Natural killer cell treated with Interleukin-12 subunit alpha and Interleukin-12 subunit beta and Interleukin-15 and Interleukin-18, amount 100 ng/mL, for 72 hours (primary cell): ENCODE measurements at places on chromosomes 7 and 10. TPM values are rescaled to one million over a fixed set of nuclear protein-coding genes. Genes with fewer than 3 reads are reported as not detected.

CDC123 gene
- total RNA-seq, result 167 TPM

CDC14C gene
- total RNA-seq, result not detected

SCART1 gene
- 2.0 TPM for total RNA-seq

KIAA1217 gene
- 1.0 TPM for total RNA-seq

NEUROG3 gene
- not detected for total RNA-seq

DNA sequence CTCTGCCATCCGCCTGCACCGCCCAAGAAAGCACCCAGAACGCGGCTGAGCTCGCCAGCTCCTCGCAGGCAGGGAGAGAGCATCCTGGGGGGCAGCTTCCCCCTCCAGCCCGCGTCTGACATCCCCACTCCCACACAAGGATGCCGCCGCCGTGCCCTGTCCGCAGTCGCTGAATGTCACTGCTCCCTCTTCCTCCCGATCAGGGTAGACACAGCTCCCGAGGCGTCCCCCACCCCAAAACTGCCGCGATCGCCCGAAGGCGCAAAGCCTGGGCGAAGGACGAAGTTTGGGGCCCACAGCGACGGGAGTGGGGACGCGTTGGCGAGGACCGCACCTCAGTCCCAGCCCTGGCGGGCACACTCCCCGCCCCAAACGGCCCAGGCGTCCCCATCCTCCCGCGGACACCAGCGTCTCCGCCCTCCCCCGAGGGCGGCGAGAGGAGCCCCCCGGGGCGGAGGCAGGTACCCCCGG lies 1.5 kb upstream of the KAT6B start:
- no peaks in the 10 kb centered on the region for H3K27me3 ChIP-seq
- peak; percentile 73 for DNase-seq
- peak overlapping the region; percentile 85 for H3K4me3 ChIP-seq
- H3K27ac ChIP-seq, result peak overlapping the region; percentile 55

- H3K4me1 ChIP-seq, result no peaks in the 10 kb centered on the region
- H3K27me3 ChIP-seq, result no peaks in the 10 kb centered on the region
- no peaks in the 10 kb centered on the region for H3K36me3 ChIP-seq
- H3K4me3 ChIP-seq, result no peak overlapping the region
Observed at GRCh38 chr10:51291961-51292360, 217.7 kb downstream of the PRKG1 start.

- H3K27ac ChIP-seq, result no peak overlapping the region
- no peaks in the 10 kb centered on the region for H3K27me3 ChIP-seq
- no peak overlapping the region for H3K4me3 ChIP-seq
- DNase-seq, result no peak
Observed at GRCh38 chr7:112213735-112214134, 7.2 kb downstream of the ZNF277 start.

- H3K4me3 ChIP-seq, result peak overlapping the region; percentile 90
- peaks cover 37% of the 10 kb centered on the region for H3K36me3 ChIP-seq
- DNase-seq, result peak; percentile 82
- no peaks in the 10 kb centered on the region for H3K27me3 ChIP-seq
Observed at GRCh38 chr10:1043532-1043995, 5.4 kb downstream of the IDI1 start.

DNA sequence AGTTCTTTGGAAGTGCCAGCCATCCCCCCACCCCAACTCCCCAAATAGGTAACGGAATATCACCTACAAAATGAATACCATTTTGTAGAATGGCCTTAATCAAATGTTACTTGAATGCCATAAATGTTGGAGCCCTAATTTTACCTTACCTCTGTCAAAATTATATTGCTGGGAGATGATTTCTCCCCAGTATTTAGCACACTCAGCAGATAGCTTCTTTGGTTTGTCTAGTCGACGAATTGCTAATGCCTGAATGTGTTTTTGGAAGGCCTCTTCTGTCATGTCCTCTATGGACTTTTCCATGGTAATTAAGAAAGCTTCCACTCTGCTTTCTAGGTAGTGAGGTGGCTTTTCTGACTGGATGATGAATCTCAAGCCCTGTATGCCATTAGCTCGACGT lies 110.3 kb downstream of the IDE start:
- H3K4me3 ChIP-seq, result no peak overlapping the region
- no peaks in the 10 kb centered on the region for H3K27me3 ChIP-seq
- no peak overlapping the region for H3K27ac ChIP-seq
- H3K4me1 ChIP-seq, result no peaks in the 10 kb centered on the region

DNA sequence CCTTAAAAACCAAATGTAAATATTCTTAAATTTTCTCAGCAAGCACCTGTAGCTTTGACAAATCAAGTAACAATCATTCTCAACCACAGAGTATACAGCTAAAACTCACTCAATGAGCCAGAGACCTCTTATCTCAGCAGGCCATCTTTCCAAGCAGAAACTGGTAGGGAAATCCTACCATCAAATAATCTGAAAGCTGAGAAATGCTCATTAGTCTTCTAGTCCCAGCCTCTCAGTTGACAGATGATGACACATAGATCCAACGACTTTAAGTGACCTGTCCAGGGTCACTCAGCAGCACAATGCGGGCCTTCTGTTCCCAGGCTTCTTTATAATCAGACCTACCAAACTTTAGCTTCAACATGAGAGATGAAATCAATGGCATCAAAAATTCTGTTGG lies 184.6 kb downstream of the SGMS1 start:
- no peak overlapping the region for H3K4me3 ChIP-seq
- H3K27me3 ChIP-seq, result no peaks in the 10 kb centered on the region
- H3K36me3 ChIP-seq, result peaks cover 10% of the 10 kb centered on the region
- no peak for DNase-seq
